ENCODE measurements at places on chromosomes 12 and 14.

GRCh38 chr14:26897196-26897595, 299.4 kb upstream of the NOVA1 start:
- ATAC-seq, result no peak

DNA sequence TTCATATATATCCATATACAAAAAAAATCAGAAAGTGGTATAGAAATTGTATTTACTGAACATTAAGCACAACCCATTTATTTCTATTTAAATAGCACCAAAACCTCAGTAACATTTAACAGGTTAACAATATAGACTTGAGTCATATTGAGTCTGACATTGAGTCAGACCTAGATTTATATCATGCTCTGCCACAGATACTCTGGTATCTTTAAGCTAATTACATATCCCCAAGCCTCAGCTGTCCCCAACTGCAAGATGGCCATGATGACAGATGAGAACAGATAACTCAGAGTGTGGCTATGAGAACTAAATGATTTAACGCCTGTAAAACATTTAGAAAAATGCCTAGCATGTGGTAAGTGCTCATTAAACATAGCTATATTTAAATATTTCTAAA, 40.3 kb downstream of the IFNG start:
- peak; percentile 73 for ATAC-seq

DNA sequence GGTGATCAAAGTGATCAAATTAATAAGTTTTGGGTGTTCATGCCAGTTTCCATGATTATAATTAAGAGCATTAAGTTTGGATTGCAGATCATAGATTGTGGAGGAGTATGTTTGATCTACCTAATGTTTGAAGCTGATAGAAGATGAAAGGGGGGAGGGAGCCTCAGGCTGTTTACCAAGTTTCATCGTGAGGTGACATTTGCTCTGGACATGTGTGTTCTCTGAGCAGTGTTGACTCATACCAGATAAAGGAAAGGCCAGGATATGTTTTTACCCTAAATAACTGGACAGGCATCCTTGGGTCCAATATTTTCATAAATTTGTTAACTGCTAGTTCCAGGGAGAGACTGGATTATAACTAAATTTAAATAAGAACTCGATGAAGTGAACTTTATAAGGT, 3.5 kb upstream of the SEL1L start:
- ATAC-seq, result no peak

GRCh38 chr14:99441157-99441870, 39.3 kb downstream of the SETD3 start:
- no peak for ATAC-seq

DNA sequence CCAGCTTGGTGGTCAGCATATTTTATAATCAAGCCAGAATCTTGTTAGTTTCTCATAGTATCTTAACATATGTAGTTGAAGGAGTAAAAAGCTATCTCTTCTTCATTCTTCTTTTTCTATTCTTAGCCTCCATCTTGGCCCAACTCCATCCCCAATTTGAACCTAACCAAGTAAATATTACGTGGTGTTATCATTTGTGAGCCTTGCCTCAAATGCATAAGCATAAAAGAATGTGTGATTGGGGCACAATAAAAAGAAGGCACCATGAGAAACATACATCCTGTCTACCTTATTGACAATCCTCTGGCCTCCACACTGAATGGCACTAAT, 181.4 kb upstream of the BMP4 start:
- no peak for ATAC-seq
